NCI-H460 (cell line): ENCODE measurements at places on chromosomes 1 and 21. TPM values are rescaled to one million over a fixed set of nuclear protein-coding genes. Genes with fewer than 3 reads are reported as not detected.

DNA sequence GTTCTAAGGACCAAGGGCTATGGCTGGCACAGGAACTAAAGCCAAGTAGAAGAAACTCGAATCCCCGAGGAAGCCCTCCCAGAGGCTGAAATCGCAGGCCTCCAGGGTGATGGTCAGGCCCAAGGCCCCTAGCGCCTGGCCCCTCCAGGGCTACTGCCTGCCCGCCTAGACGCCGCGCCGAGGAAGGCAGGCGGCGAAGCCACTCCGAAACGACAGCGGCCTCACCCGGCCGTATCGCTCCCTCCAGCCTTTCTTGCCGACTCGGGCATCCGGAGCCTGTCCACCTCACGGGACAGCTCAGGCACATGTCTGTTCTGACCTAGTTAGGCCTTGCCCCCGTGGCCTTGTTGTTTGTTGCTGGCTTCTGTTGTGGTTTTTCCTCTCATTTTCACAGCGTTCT is 9.7 kb upstream of the LHX8 start:
- DNase-seq, result no peak

- no peak for DNase-seq
These were observed 43.2 kb downstream of the LRRC71 start for GRCh38 chr1:156963621-156964020.

KIAA0040 gene
- 4.2 and 5.0 TPM in 2 replicates for total RNA-seq

MX2 gene
- total RNA-seq, result 0.42 and 1.3 TPM in 2 replicates

TOMM40L gene
- total RNA-seq, result 8.3 and 9.1 TPM in 2 replicates
